Muscle of back (tissue), 13 donors: ENCODE measurements at places on chromosomes 12 and 14. TPM values are rescaled to one million over a fixed set of nuclear protein-coding genes. Genes with fewer than 3 reads are reported as not detected.
A peak's percentile ranks its signal among the peaks of the same experiment; 100 is the strongest.

The ITFG2 gene
- 25.1 TPM for polyA plus RNA-seq

- DNase-seq = peak; percentile 76
Measured at GRCh38 chr12:65881348-65881961, 57.2 kb downstream of the HMGA2 start.

DNA sequence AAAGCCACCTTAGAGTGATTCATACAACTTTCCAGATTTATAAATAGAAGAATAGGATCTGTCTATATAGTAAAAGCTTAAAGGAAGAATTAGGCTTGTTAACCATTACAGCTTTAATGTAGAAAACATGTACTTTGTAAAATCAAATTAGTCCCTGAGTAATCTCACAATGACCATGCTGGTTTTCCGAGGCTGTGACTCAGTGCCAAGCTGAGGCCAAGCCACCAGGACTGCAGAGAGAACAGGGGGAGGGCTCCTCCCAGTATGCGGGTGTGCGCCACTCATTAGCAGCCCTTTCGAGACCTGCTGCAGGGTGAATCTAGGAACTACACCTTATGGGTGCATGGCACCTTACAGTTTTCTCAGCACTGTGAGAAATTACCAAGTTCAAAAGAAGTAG, 167.0 kb downstream of the EFCAB11 start:
- no peak for DNase-seq

DNA sequence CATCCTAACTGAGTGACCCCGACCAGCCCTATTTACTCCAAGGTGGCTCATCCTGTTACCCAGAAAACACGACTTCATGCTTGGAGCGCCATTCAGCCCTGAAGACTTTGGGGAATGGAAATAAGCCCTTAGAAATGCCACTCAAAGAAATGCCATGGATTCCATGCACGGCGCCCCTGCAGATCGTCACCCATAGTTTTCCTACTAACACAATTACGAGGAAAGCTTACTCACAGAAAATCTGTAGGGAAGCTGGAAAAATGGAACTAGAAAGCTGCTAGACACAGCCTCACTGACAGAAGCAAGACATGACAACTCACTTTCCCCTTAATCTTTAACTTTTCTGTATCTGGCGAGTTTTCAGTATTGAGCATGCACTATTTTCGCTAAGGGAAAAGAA, 19.5 kb downstream of the NUAK1 start:
- DNase-seq = no peak

The VDR gene
- 0.51 TPM for polyA plus RNA-seq

DNA sequence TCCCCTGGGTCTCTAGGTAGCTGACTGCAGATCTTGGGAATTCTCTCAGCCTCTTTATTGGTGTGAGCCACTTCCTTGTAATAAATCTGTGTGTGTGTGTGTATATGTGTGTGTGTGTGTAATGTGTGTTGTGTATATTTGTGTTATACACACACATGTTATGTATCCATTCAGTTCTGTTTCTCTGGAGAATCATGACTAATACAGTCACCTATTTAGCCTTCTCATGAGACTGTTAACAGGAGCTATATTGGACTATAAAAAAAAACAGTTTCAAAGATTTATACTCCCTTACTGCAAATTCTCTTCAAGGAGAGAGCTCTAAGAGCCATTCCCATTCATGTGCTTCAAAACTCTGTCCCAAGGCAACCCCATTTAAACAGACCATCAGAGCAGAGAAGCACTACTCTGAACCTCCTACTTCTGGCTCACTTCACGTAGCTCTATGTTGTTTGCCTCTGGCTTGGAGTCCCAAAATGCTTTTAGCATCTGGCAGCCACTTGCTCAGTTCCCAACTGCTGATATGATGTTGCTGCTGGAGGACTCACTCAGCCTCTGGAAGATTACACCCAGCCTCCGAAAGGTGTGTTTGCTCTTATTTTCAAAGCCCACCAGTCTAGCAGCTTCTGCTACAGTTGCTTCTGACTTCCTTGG, 48.7 kb upstream of the KITLG start:
- DNase-seq = peak; percentile 52

DNA sequence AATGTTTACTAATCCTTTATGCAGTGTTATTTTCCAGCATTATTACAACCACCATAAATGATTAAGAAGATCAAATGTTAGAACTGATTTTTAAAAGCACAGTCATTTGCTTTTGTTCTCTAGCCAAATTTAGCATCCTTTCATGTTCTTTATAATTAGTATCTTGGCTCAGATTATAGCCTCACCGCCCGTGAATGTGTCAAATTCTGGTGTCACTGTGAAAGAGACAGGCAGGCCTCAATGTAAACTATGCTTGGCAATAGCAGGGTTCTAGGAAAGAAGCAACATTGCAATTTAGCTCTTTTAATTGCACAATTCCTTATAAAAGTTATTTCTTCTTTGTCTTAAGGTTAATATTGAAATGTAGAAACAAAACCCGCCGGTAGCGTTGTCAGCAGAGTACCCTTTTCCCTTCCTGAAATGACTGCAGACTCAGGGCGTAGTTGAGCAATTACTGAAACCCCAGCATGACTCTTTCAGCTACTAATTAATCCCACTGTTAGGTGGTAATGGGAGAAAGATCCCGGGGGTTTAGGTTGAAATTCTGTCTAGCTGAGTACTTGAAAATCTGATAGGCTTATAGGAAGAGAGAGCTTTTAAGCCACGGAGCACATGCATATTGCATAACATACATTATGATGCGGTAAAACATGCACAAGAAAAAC, 1600.5 kb upstream of the SEL1L start:
- DNase-seq = no peak

- DNase-seq = no peak
Measured at GRCh38 chr12:124410354-124411175, 115.7 kb downstream of the RFLNA start.

The TGM1 gene
- polyA plus RNA-seq = 3.9 TPM

GRCh38 chr12:11705010-11705409, 55.5 kb downstream of the ETV6 start:
- no peak for DNase-seq

- no peak for DNase-seq
Measured at GRCh38 chr14:25521616-25522015, 471.7 kb upstream of the STXBP6 start.

DNA sequence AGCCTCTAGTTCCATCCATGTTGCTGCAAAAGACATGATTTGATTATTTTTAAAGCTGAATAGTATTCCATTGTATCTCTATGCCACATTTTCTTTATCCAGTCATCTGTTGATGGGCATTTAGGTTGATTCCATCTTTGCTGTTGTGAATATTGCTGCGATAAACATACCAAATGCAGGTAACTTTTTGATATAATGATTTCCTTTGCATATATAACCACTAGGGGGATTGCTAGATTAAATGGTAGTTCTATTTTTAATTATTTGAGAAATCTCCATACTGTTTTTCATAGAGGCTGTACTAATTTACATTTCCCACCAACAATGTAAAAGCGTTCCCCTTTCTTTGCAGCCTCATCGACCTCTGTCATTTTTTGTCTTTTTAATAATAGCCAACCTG, 342.5 kb downstream of the MDGA2 start:
- no peak for DNase-seq

- no peak for DNase-seq
Measured at GRCh38 chr12:132517740-132518100, 27.8 kb downstream of the FBRSL1 start.

The TAMALIN gene
- 20.1 TPM for polyA plus RNA-seq
